ENCODE measurements at places on chromosomes 12 and 14. TPM values are rescaled to one million over a fixed set of nuclear protein-coding genes. Genes with fewer than 3 reads are reported as not detected.

Gene M6PR
- 167 TPM for total RNA-seq

Gene ITPR2
- total RNA-seq: 2.1 TPM

Gene EPS8
- 43.1 TPM for total RNA-seq

Gene ADAM20
- not detected for total RNA-seq

Gene CIDEB
- 0.35 TPM for total RNA-seq

Gene PLEKHD1
- 0.04 TPM for total RNA-seq

Gene HPD
- 1.8 TPM for total RNA-seq

Gene FOXN4
- total RNA-seq: 0.06 TPM

Gene RNASE3
- total RNA-seq: not detected
